ENCODE measurements at places on chromosomes 7 and 10. TPM values are rescaled to one million over a fixed set of nuclear protein-coding genes. Genes with fewer than 3 reads are reported as not detected.

DNA sequence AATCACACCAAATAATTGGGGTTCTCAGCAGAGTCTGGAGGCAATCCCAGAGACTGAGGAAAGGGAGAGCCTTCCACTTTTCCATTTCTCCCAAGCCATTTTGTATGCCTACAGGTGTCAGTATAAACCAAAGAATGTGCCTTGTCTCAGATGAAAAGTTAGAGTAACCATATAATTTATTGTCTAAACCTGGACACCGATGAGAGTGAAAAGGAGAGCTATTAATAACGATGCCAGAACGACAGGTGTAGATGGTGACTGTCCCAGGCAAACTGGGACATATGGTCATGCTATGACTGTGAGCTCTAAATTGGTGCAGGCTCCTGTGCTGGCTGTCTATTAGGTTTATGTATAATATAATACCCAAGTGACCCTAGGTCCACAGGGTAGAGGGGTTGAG, 219.6 kb downstream of the ARHGAP12 start:
- no peak for DNase-seq

GTF2IRD1 gene
- 65.9 TPM for polyA plus RNA-seq

GRCh38 chr10:104615136-104615535, 26.0 kb upstream of the SORCS3 start:
- DNase-seq: no peak

DNA sequence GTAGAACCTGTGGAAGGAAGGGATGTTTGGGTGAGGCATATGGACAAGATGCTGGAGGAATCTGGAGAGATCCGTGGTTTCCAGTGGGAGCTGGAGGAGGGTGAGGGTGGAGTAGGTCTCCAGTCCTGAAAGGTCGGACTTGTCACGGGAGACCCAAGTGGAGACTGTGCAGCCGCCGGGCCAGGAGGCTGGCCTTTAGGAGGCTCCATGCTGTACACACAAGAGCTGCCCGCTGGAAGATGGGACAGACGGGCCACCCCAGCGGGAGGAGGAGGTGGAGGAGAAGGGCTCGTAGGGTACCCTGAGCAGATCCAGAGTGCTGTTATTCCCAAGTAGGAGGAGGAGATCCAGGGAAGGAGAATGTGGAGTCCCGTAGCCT, 106.7 kb downstream of the NKX6-2 start:
- no peak for DNase-seq

- DNase-seq: peak; percentile 11
These were observed 95.0 kb upstream of the POM121L12 start for GRCh38 chr7:52940481-52940880.

DNA sequence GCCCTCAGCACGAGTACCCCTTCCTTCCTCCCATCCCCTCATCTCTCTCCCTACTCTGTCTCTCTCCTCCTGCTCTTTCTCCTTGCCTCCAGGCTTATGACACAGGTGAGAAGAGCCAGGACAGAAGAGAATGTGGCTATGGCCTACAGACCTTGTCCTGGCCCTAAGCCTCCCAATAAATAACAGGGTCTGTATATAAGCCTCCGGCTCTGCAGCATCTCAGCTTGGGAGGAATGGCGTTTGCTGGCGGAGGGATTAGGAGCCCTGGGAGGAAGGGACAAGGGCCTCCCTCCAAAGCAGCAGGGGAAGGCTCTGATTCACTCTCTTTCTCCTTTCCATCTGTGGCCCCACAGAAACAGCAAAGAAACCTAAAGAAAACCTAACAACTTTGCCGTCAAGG, 45.8 kb downstream of the COL13A1 start:
- DNase-seq: no peak

DNA sequence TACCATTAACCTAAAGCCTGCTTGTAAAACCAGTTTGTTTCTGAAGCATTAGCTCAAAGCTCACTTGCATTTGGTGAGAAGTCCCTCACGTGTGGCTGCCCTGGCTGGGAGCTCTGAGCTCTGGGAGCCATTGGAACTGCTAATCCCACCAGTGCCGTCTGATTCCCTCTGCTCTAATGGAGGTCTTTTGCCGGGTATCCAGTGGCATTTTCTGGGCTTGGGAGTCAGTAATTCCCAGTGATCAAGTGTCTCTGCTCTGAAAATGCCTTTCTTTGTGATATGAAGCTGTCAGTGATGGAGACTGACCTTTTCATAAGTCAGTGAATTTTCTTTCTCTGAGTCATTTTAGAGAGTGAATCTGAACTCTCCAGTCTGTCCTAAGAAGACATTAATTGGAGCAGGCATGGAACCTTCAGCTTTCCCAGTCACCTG, 36.9 kb upstream of the FAM20C start:
- DNase-seq: no peak

GRCh38 chr7:149414745-149415390, 46.0 kb downstream of the ZNF777 start:
- no peak for DNase-seq

NUPR2 gene
- 2.0 TPM for polyA plus RNA-seq

DNA sequence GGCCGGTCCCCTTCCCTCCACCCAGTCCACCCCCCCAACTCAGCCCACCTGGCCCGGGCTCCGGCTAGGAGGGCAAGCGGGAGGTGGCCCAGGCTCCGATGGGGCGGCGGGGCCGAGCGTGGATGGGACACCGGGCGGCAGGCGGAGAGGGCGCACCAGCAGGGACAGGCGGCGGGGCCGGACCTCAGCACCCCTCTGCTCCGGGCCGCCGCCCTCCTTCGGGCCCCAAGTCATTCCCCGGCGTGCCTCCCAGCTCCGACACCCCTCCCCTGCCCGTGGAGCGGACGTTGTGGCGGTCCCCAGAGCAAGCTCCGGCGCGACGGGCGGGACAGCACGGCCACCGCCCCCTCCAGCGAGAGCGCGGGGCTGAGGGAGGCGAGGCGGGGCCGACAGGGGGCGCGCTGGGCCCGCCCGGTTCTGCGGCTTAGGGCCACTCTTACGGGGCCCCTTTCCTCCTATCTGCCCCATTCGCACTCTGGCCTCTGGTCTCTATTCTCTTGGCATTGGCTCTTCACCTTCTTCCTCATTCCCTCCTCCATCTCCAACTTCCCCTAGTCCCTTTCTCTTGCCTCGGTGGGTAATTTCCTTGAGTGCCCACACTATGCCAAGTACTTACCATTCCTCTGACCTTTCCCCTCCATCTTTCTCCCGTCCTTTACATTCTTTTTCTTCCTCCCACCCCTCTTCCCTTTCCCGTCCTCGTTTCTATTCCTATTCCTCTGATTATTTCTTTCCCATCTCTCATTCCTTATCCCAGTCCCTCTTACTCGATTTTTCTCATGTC, 701 bp upstream of the GBX1 start:
- DNase-seq: no peak

- DNase-seq: no peak
These were observed 48.1 kb downstream of the PARD3 start for GRCh38 chr10:34766811-34767494.

- no peak for DNase-seq
These were observed 527 bp upstream of the HERPUD2 start for GRCh38 chr7:35695473-35695850.

DNA sequence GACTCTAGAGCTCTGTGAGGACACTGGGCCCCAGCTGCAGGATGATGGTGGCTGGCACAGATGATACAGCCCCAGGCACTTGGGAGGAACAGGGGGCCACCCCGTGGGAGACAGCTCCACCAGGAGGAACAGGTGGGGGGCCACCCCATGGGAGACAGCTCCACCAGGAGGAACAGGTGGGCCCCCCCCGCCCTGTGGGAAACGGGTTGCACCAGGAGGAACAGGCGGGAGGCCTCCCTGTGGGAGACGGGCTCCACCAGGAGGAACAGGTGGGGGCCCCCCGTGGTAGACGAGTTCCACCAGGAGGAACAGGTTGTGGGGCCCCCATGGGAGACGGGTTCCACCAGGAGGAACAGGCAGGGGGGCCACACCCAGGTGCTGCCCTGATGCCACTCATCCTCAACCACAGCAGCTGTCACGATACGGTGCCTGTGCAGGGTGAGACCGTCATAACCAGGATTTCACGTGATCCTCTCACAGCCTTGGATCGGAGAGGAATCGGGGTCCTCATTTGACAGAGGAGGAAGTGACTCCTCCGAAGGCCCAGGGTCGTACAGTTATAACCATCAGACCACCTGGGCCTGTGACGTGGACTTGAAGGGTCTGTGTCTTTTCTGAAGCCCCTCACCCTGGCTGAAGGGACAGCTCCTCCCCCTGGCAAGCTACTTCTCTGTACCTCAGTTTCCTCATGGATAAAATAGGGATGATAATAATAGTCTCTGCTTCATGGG, 49.2 kb upstream of the NANOS1 start:
- DNase-seq: no peak

DNA sequence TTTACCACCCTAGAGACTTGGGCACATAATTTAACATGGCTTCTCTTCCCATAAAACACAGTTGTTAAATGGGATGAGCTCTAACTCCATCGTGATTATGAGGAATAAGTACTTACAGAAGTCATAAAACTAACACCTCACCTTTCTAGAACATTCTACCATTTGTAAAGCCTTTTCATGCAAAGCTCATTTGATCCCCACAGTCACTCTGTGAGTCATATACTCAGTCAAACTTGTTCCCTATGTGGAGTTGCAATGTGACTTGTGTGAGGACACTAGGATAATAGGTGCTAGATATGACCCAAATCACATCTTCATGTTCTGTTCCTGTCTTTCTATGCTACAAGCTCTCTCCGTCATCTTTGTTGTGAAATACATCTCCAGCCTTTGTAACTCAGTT, 371.7 kb downstream of the WDR11 start:
- no peak for DNase-seq

- no peak for DNase-seq
These were observed 38.4 kb upstream of the GDF10 start for GRCh38 chr10:47261556-47261955.

DNA sequence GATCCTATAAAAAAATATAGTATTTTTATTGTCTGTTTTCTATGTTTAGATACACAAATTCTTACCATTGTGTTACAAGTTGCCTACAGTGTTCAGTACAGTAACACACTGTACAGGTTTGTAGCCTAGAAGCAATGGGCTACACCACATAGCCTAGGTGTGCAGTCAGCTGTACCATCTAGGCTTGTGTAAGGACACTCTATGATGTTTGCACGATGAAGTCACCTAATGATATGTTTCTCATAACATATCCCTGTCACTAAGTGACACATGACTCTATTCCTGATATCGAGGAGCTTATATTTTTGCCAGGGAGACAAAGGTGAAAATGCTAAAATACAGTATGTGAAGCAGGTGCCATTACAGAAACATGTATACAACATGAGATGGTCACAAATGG, 18.6 kb downstream of the ZNF25 start:
- no peak for DNase-seq

DNA sequence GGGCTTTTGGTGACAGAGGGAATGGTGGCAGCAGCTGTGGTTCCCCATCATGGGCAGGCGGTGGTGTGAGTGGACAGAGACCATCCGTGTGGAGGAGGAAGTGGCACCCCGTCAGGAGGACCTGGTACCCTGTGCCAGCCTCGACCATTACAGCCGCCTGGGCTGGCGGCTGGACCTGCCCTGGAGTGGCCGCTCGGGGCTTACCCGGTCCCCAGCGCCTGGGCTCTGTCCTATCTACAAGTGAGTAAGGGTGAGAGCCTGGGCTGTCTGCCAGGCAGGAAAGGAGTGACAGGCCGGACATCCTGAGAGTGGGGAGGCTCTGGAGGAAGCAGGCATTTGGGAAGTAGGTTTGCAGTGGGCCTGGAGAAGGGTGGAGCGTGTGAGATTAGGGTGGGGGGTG, 2.9 kb upstream of the ZNF467 start:
- no peak for DNase-seq

NACAD gene
- polyA plus RNA-seq: 8.6 TPM

- peak; percentile 84 for DNase-seq
These were observed 12.3 kb downstream of the KLF14 start for GRCh38 chr7:130721486-130722277.

DNA sequence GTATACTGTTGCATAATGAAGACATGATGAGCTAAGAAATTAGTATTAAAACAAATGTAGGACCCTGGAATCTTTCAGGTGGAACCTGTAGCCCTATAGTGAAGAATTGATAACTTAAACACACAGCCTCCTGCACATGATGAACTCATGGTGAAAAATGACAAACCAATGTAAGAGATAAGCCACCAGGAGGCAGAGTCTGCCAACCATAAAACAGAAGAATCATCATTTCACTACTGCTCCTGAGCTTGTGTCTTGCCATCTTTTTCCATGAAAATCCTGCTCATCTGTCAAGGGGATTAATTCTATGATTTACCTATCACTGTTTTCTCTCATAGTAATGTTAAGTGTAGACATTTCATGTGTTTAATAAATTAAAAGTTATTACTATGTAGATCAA, 363.9 kb downstream of the MALRD1 start:
- peak; percentile 33 for DNase-seq

DNA sequence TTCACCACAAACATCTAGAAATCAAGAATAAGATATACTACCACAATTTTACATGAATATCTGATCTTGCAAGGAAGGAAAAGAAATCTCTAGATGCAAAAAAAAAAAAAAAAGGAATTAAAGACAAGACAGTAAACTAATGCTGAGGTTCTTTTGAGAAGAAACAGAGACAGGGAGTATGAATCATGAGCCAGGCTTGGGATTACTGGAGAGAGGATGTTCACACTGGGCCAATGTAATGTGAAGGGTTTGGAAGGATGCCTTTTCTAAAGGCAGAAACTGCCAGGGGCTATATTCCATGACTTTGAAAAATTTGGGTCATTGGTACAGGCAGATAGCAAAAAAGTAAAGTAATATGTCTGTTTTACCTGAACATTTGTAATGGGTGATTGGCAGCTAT, 573.0 kb upstream of the IGFBP3 start:
- no peak for DNase-seq

DNA sequence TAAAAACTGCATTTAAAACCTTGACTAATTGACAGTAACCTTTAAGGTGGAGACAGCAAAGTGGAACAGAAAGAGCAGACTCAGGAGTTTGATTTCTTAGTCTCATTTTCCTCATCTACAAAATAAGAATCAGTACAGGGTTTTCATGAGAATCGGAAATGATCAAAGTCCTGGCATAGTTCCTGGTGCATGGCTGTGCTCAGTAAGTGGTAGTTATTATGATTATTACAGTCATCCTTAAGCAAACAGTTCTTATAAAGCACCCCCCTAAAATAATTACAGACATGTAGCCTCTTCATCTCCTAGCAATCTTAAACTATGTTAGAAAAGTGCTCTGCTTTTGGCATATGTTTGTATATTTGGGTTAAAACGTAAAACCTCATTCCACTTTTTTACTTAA, 18.0 kb downstream of the NEBL start:
- DNase-seq: no peak
